ENCODE measurements at places on chromosomes 3 and 15.

DNA sequence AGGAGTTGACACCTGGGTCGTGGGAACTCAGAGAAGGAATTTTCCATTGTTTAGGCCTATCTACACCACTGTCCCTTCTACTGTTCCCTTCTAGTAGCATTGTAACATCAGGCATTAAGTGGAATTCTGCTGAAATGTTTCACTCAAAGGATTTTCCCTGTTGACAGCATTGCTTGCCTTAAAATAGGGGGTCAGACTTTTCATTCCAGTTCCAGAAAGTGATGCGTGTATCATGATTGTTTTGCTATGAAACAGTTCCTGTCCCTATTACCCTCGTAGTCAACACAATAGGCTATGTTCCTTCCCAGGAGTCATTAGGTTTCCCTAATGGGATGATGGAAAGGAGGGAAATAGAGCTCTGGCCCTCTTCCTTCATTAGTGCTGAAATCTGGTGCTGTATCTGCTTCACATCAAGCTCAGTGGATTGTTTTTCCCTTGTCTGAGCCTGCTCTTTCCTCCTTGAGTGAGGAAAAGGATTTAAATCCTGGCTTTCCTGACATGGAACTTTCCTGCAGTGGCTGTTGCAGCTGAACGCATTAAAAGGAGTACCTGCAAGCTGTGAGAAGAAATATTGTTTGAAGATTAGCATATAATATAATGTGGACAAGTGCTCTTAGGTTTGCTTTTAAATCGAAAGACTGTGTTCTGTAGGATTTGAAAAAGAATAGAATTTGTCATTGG lies 195.9 kb downstream of the KLHL25 start:
- DNase-seq, result no peak

GRCh38 chr3:9937486-9938238 lies 4.0 kb downstream of the CRELD1 start:
- DNase-seq, result no peak

DNA sequence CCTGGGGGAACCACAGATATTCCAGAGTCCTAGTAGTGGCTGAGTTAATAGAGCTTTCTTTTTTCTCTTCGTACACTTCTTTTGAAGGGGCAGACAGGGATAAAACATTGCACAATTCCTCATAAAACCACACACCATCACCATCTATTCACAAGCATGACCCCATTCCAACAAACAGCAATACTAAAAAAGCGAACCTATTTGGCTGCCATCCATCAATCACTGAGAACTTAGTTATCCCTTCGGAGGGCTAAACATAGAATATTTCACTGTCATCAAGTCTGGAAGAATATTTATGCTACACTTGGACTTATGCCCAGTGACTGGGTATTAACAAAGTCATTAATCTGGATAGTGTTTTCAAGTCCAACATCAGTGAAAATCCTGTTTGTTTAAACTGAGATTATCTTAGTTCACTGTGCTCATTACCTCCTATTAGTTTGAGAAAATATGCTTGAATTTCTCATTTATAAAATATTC lies 80.3 kb upstream of the PRTG start:
- DNase-seq, result no peak

- DNase-seq, result no peak
Observed at GRCh38 chr3:175161291-175161690, 302.2 kb downstream of the NAALADL2 start.

DNA sequence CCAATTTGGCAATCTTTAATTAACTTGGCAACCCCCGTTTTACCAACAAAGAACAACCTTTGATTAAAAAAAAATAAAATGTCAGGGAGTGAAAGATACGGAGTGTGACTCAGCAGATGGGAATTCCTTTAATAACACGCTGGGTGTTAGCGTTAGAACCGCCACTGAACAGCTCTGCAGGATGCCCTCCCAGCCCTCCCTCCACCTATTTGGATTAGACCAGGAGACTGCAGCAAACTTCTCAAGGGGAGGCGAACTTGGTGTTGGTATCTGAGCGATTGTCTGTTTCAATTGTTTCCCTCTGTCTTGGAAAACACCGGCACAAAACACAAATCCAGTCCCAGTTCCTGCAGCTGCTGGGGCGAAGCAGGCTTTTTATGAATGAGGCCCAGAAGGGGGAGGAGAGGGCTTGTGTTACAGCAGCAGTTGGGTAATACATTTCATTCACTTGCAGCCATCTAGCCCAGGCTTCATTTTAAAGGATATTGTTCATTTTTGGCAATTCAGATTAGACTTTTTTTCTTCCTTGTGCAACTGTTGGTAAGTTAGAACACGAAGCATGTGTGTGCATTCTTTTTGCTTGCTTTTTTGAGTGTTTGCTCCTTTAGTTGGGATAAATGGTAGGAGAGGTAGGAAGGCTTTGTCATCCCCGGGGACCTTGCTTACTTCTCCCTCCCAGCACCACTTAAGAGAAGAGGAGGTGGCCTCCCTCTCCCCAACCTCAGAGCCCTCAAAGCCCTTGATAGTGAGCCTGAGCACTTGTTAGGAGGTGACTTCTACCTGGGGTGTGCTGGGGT lies 152.3 kb downstream of the IGF1R start:
- DNase-seq, result no peak

DNA sequence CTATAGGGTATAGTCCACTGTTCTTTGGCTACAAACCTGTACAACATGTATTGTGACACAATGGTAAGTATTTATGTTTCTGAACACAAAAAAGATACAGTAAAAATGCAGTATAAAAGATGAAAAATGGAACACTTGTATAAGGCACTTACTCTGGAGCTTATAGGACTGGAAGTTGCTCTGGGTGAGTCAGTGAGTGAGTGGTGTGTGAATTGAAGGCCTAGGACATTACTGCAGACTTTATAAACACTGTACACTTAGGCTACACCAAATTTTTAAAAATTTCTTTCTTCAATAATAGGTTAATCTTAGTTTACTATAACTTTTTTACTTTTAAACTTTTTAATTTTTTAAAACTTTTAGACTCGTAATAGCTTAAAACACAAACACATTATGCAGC lies 10.5 kb upstream of the PDZRN3 start:
- DNase-seq, result no peak

DNA sequence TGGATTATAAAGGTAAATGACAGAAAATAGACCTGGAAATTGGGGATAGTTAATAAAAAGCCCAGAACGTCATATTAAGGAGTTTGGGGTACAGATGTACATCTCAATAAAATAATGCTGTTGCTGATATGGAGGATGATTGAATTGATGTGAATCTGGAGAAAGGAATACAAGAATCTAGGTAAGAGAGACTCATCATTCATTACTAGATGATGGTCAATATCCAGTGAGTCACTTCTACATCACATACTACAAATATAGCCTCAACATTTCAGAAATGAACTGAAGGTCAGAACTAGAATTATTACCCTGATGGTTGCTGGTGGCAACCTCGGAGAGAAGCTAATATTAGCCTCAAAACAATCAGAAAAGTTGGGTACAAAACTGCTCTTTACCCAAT lies 37.6 kb upstream of the P3H2 start:
- no peak for DNase-seq

DNA sequence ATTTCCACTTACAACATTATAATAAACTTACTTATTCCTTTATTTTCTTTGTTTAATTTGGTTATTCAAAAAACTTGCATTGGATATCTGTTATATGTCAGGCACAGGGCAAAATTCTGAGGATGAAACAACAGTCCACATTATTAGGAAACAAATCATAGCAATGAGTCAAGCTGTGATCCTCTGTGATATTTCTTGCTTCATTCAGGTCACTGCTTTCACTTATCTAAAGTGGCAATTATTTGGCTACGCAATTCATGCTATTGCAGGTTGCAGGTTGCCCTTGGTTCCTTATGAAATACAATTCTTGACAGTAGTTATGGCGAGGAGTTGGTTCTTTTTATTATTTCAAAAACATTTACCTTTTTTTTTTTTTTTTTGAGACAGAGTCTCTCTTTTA lies 66.4 kb upstream of the CNTN6 start:
- no peak for DNase-seq

GRCh38 chr3:181687190-181687589 lies 24.5 kb upstream of the SOX2 start:
- DNase-seq, result no peak

GRCh38 chr3:186705882-186706780 lies 11.0 kb upstream of the KNG1 start:
- no peak for DNase-seq

DNA sequence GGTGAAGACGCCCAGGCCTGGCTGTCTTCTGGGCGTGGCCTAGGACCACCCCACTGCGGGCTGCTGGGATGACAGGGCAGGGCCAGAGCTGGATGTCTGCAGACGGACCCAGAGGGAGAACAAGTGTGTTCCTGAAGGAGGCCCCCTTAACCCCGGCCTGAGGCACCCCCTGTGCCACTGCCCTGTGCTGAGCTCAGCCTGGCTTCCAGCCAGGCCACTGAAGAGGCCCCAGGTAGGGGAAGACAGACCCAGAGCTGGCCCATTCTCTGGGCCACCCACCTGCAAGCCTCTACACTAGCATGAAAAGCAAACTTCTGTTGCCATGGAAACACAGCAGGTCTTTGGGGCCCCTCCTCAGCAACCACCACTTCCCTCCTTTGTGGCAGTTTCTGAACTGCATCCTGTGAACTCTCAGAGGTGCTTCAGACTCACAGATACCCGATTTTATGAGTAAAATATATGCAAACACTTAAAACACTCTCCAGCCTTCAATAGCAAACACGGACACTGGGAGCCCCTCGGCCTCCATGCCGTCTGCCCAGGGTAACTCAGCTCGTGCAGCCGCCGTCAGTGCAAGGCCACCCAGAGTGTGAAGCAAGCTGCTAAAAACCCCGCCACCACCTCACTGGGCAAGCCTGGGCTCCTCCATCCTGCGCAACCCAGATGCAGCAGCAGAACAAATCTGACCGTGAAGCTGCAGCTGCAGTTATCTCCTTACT lies 42.5 kb downstream of the CMTM6 start:
- peak; percentile 34 for DNase-seq

DNA sequence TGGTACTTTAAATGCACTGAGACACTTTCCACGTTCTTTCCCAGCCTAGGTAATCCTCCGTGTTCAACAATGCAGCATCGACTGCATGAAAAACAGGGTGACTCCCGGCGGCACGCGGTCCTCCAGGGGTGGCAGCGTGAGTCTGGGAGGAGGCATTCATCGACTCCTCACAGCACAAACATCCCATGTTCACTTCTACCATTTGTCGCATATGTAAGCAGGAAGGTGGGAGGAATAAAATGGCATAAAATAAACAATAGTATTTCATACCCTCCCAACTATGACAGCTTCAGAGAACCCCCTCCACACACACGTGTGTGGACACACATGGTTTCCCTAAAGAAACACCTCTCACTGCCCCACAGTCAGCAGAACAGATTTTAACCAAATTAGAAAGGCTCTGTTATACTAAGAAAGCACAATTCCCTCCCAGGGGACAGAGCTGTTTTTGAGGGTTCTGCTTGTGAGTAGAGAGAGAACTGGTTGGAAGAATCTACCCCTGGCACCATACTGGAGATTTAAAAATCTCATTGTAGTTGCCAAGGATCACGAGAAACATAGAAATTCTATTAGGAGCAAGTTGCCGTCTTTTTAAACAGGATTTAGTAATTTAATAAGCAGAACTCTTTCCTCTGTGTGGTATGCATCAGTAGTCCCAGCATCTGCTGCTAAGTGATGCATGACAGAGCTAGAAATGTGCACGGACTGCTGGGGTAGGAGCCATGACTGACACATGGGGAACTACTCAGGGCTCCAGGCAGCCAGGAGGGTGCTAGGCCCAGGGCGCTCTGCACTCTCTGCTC lies 6.0 kb downstream of the FAM43A start:
- no peak for DNase-seq

DNA sequence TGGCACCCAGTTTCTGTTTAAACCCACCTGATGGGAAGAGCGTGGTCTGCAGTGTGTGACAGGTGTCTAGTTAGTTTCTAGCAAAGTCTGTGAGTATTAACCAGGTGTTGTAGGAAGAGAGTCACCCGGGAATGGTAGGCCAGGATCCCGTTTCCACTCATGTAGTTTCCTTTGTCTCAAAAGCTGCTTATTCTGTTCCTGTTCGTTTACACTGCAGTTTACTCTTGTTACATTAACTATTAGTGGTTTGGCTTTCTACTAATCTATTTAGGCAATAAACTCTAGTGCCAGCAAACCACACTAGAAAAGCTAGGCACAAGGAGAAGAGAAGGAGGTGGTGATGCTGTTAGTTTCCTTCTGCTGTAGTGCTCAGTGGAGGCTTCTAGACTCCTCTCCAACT lies 32.7 kb downstream of the WDR76 start:
- DNase-seq, result no peak

DNA sequence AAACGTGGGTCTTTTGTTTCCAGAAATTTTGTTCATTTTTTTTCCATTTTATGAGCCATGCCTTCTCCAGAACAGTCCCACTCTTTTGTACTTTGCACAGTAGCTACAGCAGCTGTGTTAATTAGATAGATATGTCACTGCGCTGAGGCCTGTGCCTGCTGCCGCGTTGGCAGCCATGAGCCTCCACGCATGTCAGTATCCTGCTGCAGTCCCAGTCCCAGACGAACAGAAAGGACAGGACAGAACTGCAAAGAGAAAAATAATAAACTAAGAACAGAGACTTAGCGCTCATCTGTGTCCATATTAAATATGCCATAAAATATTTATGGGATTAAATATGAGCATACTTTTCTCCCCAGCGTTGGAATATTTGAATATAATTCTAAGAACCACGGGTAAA lies 442.4 kb upstream of the RARB start:
- DNase-seq, result no peak

- no peak for DNase-seq
Observed at GRCh38 chr15:52491472-52491871, 37.2 kb downstream of the MYO5A start.

- DNase-seq, result no peak
Observed at GRCh38 chr3:45043728-45044299, 17.7 kb downstream of the CLEC3B start.

GRCh38 chr15:73894133-73894814 lies 20.9 kb downstream of the TBC1D21 start:
- DNase-seq, result no peak

- no peak for DNase-seq
Observed at GRCh38 chr15:34610354-34610753, 26.9 kb upstream of the GOLGA8B start.

GRCh38 chr3:50585919-50586762 lies 16.8 kb downstream of the HEMK1 start:
- DNase-seq, result no peak

GRCh38 chr15:51126842-51127241 lies 32.1 kb upstream of the TNFAIP8L3 start:
- no peak for DNase-seq

GRCh38 chr3:107421170-107421792 lies 44.0 kb downstream of the CCDC54 start:
- DNase-seq, result no peak

GRCh38 chr3:12467746-12468145 lies 16.5 kb upstream of the TSEN2 start:
- no peak for DNase-seq

- no peak for DNase-seq
Observed at GRCh38 chr15:28097656-28098359, 1.3 kb downstream of the OCA2 start.

GRCh38 chr3:52269776-52270175 lies 8.7 kb downstream of the WDR82 start:
- DNase-seq, result no peak

- no peak for DNase-seq
Observed at GRCh38 chr15:63051156-63052066, 8.9 kb downstream of the TPM1 start.

All from stimulated activated CD8-positive, alpha-beta memory T cell treated with anti-CD3 and anti-CD28 coated beads, Interleukin-4, amount 100 ng/mL, for 1 hour (primary cell).